ENCODE measurements at places on chromosomes 6 and 20.

DNA sequence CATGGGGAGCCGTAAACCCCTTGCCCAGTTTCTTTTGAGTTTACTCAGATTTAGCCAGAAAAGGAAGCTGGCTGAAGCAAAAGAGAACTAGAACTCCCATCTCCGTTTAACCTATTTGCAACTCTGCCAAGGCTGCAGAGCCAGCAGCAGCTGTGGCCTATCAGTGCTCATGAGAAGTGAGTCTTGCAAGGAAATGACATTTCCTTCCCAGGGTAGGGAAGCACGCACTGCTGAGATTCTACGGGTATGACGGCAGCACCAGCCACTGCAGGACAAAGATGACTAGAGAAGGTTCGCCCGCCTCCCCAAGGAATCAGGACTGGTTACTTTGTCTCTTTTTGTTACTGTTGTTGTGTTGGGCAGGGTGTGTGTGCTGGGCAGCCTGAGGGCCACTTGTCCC lies 47.6 kb downstream of the PPP1R3G start:
- no peak for DNase-seq

GRCh38 chr6:138815221-138815620 lies 19.3 kb downstream of the ECT2L start:
- DNase-seq, result no peak

GRCh38 chr20:20342066-20342465 lies 25.8 kb upstream of the INSM1 start:
- DNase-seq, result no peak

GRCh38 chr20:17227669-17228623 lies 1.1 kb downstream of the PCSK2 start:
- DNase-seq, result no peak

DNA sequence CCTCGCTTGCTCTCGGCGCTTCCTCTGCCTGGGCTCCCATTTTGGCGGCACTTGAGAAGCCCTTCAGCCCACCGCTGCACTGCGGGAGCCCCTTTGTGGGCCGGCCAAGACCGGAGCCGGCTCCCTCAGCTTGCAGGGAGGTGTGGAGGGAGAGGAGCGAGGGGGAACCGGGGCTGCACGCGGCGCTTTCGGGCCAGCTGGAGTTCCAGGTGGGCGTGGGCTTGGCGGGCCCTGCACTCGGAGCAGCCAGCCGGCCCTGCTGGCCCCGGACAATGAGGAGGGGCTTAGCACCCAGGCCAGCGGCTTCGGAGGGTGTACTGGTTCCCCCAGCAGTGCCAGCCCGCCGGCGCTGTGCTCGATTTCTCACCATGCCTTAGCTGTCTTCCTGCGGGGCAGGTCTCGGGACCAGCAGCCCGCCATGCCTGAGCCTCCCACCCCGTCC lies 10.2 kb upstream of the SRPK1 start:
- no peak for DNase-seq

- no peak for DNase-seq
Observed at GRCh38 chr6:119326291-119327005, 23.1 kb downstream of the MAN1A1 start.

GRCh38 chr20:53943522-53944291 lies 126.7 kb downstream of the BCAS1 start:
- peak; percentile 60 for DNase-seq

DNA sequence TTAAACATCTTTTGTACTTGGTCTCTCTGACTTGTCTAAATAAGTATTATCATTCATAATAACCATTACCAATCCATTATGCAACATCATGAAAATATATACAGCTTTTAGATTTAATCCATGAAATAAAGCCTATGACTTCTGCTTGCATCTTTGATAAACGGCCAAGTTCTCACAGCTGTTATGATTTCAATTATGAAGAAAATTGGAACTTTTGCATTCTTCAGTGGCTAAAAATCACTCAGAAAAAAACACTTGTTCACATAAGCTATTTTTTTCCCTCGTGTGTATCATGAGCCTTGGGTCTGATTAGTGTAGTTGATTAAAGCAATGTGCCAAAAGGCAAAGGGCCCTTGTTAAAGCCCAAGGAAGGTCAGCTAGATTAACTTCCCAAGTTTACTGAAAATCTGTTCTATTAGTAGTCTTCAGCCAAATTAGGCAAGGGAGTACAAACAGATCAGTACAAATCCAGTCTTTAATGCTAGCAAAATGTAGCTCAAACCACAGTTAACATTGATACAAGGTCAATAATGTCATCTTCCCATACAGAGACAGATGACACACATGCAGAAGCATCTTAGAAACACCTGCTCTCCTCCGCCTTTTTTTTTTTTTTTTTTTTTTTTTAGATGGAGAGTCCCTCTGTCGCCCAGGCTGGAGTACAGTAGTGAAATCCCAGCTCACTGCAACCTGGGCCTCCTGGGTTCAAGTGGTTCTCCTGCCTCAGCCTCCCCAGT lies 69.9 kb downstream of the SGK1 start:
- no peak for DNase-seq

All from RWPE1 (cell line).